ENCODE measurements at places on chromosomes 3 and 15.

DNA sequence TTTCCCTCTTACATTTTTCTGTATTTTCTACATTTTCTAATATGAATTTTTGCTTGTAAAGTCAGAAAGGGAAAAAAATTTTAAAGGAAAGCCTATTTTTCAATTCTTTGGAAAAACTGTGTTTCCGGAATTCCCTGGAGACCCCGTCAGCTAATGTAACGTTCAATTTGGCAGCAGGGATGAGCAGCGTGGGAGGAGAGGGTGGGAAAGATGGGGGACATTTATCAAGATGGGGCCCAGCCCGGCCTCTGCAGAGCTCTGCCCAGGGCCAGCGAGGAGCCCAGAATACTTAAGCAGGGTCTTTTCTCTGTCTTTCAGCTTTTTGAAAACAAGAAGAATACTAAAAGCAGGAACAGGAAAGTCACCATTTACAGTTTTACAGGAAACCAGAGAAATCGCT lies 129.0 kb downstream of the LRRK1 start:
- H3K36me3 ChIP-seq = peaks cover 71% of the 10 kb centered on the region
- H3K27ac ChIP-seq = no peak overlapping the region
- H3K4me3 ChIP-seq = no peak overlapping the region
- H3K27me3 ChIP-seq = no peaks in the 10 kb centered on the region

GRCh38 chr3:14657579-14657978 lies 6.0 kb downstream of the CCDC174 start:
- H3K4me1 ChIP-seq = peaks cover 2% of the 10 kb centered on the region
- no peak for DNase-seq
- H3K27me3 ChIP-seq = no peaks in the 10 kb centered on the region
- no peak overlapping the region for H3K4me3 ChIP-seq
- H3K27ac ChIP-seq = no peak overlapping the region
- H3K36me3 ChIP-seq = peaks cover 45% of the 10 kb centered on the region

DNA sequence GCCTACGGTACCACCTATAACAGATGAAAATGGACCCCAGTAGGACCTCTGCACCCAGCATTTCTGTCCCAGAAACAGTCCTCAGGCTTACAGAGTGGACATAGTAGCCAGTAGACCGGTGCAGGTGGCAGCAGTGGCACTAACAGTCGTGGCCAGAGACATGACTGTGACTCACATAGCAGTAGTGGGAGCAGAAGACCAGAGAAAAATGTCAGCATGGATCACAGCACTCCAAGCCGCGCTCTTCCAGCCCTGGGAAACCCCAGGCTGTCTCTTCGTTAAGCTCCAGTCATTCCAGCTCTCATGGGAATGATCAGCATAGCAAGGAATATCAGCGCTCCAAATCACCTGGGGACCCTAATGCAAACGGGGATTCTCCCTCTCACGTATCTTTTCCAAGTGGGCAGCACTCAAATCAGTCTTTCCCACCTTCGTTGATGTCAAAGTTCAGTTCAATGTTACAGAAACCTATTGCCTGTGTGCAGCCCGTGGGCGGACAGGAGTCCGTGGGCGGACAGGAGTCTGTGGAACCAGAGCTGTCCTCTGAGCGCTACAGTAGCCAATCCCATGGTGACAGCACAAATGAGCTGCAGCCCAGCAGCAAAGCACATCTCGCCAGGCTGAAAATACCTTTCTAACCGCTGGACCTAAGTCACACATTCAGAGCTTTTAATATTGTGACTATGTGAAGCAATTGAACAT lies 10.5 kb downstream of the BFSP2 start:
- no peaks in the 10 kb centered on the region for H3K36me3 ChIP-seq
- no peak overlapping the region for H3K27ac ChIP-seq
- no peak overlapping the region for H3K4me3 ChIP-seq
- peaks cover 5% of the 10 kb centered on the region for H3K4me1 ChIP-seq

- H3K4me3 ChIP-seq = no peak overlapping the region
- no peaks in the 10 kb centered on the region for H3K36me3 ChIP-seq
- no peak overlapping the region for H3K27ac ChIP-seq
- H3K27me3 ChIP-seq = no peaks in the 10 kb centered on the region
- H3K4me1 ChIP-seq = no peaks in the 10 kb centered on the region
These were observed 435.6 kb downstream of the GOLGA6L6 start for GRCh38 chr15:20106026-20106425.

DNA sequence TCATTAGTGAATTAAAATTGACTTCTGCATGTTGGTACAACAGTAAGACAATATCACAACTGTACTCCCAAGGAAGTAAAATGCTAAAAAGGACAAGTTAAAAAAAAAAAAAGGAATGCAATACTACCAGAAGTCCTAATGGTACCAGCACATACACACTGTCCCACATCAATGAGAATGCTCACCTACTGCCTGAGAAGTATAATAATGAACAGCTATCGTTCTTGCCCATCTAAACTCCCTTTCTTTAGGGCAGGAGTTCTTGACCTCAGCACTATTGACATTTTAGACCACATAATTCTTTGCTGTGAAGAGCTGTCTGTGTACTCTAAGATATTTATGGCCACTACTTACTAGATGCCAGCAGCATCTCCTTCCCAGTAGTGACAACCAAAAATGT lies 651.7 kb downstream of the FHIT start:
- H3K36me3 ChIP-seq = no peaks in the 10 kb centered on the region
- H3K4me1 ChIP-seq = no peaks in the 10 kb centered on the region
- DNase-seq = no peak
- no peaks in the 10 kb centered on the region for H3K27me3 ChIP-seq
